Omental fat pad (tissue), 4 donors: ENCODE measurements at places on chromosomes 6 and 20. TPM values are rescaled to one million over a fixed set of nuclear protein-coding genes. Genes with fewer than 3 reads are reported as not detected.

DNA sequence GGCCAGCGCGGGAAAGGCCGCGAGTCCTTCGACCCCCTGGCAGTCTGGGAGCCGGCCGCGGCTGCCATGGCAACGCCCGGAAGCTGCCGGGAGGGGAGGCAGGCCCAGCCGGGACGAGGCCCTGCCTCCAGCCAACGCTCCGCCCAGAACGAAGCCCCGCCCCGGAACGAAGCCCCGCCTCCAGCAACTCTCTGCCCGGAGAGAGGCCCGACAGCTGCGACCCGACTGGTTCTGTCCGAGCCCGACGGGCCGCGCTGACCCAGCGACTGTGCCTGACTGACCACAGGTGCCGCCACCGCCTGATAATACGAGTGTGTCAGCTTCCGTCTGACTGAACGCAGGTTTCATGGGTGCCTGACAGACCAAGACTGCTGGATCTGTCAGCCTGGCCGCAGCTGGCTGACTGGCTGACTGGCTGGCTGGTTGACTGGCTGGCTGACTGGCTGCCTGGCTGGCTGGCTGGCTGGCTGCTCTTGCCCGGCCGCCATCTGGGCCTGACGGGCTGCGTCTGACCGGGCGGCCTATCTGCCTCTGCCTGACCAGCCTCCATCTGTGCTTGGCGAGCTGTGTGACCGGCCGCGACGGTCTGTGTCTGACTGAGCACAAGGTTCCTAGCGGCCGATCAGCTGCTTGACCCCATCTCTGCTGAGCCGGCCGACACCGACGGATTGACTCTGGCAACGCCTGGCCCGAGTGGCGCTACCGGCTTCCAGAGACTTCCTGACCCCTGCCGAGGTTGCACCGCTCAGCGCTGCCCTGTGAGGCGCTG, 89.7 kb upstream of the EPB41L1 start:
- DNase-seq: peak; percentile 91

DNA sequence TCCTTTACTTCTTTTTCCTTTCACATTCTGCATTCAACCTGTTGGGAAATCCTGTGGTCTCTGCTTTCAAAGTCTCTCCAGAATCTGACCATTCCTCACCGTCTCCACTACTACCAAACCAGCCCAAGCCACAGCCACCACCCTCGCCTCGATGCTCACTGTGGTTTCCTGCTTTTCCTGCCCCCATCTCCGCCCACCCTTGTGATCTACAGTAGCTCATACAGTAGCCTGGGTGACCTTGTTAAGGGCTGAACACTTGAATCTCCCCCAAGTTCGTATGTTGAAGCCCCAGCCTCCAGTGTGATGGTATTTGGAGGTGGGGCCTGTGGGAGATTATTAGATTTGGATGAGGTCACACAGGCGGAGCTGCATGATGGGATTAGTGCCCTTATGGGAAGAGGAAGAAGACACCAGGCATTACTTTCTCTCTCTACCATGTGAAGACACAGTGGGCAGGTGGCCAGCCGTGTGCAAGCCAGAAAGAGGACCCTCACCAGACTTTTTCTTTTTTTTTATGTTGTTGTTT, 189.0 kb upstream of the UST start:
- no peak for DNase-seq

DNA sequence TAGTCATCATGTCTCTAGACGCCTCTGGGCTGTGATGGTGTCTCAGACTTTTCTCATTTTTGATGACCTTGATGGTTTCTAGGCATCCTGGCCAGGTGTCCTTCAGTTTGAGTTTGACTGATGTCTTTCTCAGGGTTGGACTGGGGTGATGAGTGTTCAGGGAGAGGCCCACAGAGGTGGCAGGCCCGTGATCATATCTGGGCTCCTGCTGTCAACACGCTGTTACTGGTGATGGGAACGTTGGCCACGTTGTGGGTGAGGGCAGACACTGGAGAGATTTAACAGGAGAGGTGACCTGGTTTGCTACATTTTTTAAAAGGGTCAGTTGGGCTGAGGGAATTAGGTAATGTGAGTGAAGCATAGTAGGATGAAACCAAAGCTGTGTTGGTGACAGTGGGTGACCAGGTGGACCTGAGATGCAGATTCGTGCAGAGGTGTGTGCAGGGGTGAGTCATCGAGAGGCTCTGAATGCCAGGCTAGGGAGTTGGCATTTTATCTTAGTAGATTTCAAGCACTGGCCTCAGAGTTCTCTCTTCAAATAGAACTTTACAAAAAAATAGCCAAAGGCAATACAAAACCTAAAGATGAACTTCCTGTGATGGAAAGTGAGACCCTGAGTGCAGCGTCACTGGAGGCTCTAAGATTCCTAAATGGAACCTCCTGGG, 174.1 kb downstream of the CDH26 start:
- DNase-seq: no peak

Gene PCK1
- 386 TPM for total RNA-seq
